Osteocyte (in vitro differentiated cells): ENCODE measurements at places on chromosomes 7 and 10.

DNA sequence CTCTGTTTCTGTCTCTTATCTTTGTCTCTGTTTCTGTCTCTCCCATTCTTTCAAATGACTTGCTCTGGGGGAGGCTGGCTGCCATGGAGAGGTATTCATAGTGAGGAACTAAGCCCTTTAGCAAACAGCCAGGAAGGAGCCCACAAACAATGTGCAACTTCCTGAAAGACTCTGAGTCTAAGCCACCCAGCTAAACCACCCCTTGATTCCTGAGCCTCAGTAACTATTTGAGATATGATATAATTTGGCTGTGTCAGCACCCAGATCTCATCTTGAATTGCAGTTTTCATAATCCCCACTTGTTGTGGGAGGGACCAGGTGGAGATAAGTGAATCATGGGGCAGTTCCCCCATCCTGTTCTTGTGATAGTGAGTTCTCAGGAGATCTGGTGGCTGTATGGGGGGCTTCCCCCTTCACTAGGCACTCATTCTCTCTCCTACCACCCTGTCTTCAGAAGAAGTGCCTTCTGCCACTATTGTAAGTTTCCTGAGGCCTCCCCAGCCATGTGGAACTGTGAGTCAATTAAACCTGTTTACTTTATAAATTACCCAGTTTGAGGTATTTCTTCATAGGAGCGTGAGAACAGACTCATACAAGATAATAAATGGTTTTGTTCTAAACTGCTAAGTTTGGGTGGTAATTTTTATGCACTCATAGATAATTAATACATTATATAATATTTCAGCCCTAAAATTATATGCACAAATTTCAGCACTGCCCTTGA, 121.2 kb upstream of the FOXP2 start:
- DNase-seq, result no peak

DNA sequence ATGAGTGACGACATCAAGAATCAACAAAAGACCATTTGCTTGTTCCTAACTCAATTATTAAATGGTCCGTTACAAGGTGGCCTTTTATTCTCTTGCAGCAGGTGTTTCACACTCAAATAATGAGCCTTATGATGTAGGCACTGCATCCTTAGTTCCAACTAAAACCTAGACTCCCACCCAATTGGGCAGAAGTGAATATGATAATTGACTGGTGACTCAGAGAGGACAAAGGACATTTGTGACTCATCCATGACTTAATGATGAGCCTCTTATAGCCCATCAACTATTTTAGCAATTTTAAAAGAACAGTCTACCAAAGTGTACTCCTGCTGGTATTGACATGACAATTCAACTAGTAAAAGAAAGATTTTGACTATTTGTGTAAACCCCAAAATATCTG, 1027.8 kb upstream of the PHF14 start:
- DNase-seq, result no peak

DNA sequence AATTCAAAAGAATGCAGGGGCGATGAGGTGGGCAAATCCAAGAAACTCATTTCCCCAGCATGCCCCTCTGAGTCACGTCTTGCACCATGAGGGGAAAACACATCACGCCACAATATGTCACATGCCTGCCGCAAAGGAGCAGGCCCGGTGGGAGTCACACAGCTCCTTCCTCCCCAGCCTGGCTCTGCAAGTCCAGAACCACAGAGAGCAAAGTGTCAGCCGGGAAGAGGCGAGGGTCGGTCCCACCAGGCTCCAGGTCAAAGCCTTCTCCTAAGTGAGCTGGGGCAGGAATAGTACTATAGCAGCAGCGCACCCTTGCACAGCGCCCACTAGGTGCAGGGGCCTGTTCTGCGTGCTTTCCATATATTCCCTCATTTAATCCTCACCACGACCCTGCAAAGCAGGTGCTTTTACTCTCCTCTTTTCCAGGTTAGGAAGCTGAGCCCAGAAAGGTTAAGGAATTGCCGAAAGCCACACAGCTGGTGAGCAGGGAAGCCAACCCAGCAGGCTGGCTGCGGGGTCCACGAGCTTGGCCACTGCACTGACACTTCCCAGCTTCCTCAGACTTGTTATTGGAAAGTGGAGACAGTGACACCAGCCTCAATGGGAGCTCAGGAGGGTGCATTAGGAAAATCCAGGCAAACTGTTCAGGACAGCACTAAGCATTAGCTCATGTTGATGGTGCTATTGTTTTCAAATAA, 94.0 kb upstream of the ZMIZ1 start:
- no peak for DNase-seq

- no peak for DNase-seq
Observed at GRCh38 chr10:100826983-100827818, 81.8 kb downstream of the PAX2 start.

DNA sequence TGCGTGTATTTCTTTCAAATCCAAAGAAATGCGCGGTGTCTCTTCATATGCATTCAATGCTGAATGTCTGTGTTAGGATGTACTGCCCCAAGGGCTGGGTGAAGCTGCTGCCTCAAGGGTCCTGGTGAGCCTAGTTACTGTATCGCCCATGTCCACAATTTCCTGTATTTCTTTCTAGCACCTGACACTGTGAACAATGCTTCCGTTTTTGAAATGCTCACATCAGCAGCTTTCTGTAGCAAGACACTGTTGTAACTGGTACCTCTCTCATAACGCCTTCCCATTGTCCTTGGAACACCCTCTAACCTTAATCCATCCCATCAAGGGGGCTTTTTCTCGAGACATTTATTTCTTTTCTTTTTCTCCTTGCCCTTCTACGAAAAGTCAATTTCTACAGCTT, 25.1 kb downstream of the NRP1 start:
- DNase-seq, result no peak

GRCh38 chr7:41808541-41808940, 105.7 kb upstream of the INHBA start:
- no peak for DNase-seq

DNA sequence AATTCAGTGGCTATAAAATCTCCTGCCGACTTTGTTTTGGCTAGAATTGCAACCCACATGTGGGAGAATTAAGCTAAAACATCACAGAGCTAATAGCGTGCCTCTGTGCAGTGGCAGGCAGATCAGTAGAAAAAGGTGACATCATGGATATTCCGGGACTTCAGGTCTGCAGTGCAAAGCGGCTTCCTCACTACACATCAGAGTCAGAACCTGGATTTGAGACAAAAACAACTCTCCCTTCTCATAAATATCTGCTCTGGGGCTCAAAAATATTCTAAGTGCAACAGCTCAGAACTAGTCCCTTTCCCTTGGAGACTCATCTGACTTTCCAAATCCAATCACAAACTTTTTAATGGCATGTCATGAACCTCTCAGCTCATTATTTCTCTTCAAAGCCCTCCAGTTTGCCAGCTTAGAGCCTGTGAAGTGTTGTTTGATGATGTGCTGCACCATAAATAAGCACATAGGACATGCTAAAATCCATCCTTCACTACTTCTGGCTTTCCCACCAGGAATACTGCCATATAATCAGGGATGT, 337.1 kb downstream of the RNLS start:
- DNase-seq, result no peak

DNA sequence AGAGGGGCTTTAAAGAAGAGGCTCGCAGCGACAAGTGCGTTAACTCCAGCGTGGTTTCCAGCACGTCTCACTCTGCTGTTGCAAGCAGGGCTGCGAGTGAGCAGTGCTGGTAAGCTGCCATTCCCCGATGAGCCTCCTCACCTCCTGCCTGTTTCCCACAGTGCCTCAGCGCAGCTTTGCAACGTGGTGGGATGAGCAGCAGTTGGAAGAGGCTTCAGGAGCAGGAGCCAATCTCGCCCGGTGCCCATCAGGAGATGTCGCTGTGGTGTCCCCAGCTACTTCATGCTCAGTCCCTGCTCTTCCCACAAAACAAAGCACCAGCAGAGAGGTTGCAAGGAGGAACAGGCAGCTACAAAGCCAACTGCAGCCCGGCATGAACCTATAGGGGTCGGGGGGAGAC, 2.4 kb upstream of the ADARB2 start:
- no peak for DNase-seq

GRCh38 chr7:47080816-47081215, 501.1 kb downstream of the TNS3 start:
- DNase-seq, result no peak

DNA sequence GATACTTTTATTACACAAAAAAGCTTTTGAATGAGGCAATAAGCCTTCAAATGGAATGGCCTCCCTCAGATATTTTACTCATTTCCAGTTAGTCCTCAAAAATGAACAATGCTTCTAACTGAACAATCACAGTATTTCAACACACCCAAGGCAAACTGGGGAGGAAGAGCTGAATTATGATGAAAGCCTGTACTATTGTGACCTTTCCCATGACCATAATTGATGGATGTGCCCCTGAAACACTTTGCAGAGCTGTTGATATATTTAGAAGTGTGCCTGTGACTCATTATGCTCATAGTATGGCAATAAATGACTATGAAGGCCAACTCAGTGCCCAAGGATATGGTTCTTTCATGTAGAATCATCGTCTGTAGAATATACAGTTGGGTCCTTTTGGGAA, 248.1 kb downstream of the AHR start:
- DNase-seq, result no peak

DNA sequence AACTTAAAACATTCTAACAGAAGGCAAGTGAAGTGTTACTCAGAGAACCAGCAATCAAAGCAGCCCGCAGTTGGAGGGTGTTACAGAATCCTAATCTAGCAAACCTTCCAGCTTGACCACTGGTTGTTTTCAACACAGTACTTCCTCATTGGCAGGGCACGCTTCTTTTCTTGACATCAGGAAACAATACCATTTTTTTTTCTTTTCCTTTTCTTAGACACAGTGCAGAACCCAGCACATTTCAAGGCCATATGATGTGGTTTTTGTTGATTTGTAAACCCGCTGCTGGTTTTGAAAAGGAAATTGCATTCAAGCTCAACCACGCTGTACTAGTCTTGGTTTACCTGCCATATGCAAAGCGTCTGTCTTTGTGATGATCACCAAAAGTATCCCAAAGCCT, 33.4 kb downstream of the RHOBTB1 start:
- DNase-seq, result no peak

- DNase-seq, result no peak
Observed at GRCh38 chr10:64486149-64486548, 964.9 kb downstream of the REEP3 start.

DNA sequence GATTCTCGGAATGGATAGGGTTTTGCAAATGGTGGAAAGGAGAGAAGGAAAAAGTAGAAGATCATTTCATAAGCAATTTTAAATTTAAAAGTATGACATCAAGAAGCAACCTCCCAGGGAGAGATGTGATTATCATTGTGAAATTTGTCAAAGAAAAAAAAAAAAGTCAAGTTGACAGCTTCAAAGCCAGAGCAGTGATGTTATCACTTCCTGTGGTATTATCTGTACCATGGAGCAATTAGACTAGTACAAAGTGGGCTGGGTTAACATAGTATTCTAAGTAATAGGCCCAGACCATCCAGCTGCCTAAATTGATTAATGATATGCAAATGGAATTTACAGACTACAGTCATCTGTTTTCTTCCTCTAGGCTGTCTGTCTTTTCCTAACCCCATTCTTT, 84.0 kb upstream of the NPY start:
- no peak for DNase-seq

DNA sequence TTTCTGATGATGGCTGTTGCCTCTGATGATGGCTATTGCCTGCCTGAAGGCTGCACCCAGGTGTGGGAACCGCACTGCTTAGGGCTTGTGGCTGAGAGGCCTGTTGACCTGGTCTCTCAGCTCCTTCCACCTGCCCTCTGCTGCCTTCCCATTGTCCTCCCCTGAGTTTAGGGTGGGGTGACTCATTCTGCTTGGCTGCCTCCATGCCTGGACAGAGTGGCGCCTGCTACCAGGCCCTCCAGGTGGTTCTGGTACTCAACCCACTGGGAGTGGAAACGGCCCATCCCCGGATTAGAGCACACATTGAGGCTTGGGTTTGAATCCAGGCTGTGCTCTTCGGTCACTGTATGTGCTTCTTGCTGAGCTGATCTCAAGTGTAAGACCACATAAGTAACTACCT, 120.6 kb downstream of the SEM1 start:
- no peak for DNase-seq

- DNase-seq, result no peak
Observed at GRCh38 chr7:92010215-92010614, 69.6 kb downstream of the AKAP9 start.

- no peak for DNase-seq
Observed at GRCh38 chr7:258476-259190, 31.3 kb upstream of the FOXL3 start.

GRCh38 chr10:63670291-63670898, 149.2 kb downstream of the REEP3 start:
- no peak for DNase-seq
